ENCODE measurements at places on chromosomes 1 and 21.

DNA sequence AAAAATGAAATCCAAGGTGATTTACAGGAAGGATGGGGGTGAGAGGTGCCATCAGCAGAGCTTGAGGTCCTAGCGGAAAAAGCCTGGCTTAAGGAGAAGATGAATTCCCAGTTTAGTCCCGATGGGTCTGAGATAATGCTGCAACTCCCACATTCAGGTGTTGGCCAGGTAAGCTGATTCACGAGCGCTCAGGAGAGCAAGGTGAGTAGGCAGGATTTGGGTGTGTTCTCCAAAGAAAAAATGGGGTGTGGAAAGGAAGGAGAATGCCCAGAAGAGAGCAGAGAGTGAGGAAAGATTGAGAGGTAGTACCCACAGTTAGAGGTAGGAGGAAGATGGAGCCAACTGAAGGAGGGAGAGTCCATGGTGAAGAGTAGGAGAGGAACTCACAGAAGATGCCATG is 12.5 kb downstream of the RIMS3 start:
- no peak for DNase-seq

- no peak for DNase-seq
Measured at GRCh38 chr21:42622284-42622683, 31.1 kb upstream of the PDE9A start.

GRCh38 chr1:27473755-27474154 is 16.2 kb downstream of the WASF2 start:
- DNase-seq = no peak

DNA sequence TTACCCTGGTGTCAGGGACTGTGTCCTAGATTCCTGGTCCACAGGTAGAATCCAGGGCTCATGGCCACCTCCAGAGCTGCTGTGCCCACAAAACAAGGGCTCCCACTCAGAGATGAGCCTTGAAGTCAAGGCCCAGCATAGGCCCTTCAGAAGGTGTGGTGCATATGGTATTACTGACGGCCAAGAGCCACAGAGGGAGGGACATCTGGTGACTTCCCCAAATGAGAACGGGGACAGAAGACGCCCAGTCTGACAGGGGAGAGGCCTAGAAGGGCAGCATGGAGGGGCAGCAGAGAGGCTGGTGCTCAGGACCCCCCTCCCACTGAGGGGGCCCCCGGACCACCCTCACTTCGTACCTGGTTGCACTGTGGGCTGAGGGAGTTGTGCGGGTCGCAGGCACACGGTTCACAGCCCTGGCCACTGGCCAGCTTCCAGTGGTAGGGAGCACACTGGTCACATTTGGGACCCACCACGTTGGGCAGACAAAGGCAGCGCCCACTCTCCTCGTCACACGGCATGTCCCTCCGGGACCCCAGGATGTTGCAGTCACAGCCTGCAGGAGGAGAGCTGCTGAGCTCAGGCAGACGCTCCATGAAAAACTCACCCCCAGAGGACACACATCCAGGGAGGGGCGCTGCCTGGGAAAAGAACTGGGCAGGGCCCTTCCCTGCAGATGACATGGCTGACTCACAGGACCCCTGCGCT is 25.0 kb downstream of the LAMB3 start:
- no peak for DNase-seq

- DNase-seq = no peak
Measured at GRCh38 chr1:102466487-102466886, 469.8 kb upstream of the OLFM3 start.

DNA sequence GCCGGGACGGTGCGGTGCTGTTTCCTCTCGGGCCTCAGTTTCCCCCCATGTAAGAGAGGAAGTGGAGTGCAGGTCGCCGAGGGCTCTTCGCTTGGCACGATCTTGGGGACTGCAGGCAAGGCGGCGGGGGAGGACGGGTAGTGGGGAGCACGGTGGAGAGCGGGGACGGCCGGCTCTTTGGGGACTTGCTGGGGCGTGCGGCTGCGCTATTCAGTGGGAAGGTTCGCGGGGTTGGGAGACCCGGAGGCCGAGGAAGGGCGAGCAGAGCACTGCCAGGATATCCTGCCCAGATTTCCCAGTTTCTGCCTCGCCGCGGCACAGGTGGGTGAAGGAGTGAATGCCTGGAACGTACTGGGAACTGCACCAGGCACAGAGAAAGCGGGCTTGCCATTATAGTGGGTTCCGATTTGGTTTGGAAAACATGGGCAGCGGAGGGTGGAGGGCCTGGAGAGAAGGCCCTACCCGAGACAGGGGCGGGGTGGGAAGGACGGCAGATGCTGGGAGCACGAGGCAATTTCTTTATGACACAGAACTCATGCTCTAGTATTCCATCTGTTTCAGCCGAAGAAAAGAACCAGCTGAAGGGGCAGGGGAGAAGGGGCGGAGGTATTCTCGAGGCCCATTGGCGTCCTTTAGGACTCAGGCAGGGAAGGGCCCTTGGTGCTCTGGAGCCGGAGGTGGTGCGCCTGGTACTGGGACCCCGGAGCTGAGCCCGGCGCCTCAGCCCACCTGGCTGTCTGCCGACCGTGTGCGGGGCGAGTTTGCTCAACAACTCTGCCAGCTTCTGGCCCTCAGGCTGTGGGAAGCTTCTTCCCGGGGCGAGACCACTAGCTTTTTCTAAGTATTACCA is 960 bp downstream of the PCSK9 start:
- DNase-seq = no peak

DNA sequence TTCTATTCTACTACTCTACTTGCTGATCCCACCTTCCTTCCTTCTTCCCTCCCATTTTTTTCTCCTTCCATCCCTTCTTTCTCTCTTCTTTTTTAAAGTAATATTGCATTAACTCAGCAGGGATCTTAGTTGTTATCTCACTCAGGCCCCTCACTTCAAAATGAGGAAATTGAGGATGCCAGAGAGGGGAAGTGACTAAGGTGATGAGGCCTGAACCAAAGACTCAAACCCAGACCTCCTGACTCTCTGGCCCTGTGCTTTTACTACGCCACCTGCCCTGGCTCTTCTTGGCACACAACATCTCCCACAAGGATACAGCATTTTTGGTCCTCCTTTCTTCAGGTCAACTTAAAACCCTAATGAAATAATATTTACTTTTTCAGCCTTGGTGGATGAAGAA is 151.7 kb upstream of the ZNF648 start:
- no peak for DNase-seq

- DNase-seq = no peak
Measured at GRCh38 chr1:56965191-56965590, 624 bp downstream of the C8B start.

DNA sequence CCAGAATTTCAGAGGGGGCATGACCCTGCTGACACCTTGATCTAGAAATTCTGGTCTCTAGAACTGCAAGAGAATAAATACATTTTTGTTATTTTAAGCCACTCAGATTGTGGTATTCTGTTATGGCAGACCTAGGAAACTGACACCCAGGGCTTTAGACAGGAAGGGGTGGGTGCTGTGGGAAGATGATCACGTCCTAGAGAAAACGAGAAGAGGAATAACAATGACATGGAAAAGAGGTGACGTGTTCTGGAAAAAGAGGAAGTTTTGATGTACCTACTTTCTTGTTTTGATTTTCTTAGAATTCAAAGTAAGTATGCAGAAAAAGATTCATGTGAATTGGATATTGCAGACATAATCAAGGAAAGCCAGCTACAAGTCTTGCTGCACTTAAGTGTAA is 232.9 kb upstream of the RUNX1 start:
- DNase-seq = no peak

- DNase-seq = no peak
Measured at GRCh38 chr1:226788965-226789364, 49.9 kb upstream of the ITPKB start.

- no peak for DNase-seq
Measured at GRCh38 chr1:39721664-39722063, 17.0 kb upstream of the PPIE start.

- no peak for DNase-seq
Measured at GRCh38 chr1:84947536-84948410, 49.1 kb downstream of the MCOLN2 start.

DNA sequence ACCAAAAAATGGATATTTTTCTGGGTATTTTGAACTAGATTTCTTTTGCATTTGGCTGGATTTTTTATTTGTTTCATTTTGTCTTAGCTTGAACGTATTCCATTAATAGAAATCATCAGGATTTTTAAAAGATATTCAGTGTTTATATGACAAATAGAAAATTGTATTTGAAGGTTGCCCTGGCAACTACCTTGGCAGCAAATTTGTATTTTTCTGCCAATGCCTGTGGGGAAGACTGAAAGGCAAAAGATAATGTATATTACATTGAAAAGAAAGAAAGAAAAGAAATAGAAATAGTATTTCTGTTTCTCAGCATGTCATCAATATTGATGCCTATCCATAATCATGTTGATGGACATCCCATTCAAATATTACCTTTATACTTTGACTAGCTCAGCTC is 16.8 kb downstream of the VCAM1 start:
- no peak for DNase-seq

GRCh38 chr1:225629483-225629882 is 23.4 kb downstream of the ENAH start:
- no peak for DNase-seq

DNA sequence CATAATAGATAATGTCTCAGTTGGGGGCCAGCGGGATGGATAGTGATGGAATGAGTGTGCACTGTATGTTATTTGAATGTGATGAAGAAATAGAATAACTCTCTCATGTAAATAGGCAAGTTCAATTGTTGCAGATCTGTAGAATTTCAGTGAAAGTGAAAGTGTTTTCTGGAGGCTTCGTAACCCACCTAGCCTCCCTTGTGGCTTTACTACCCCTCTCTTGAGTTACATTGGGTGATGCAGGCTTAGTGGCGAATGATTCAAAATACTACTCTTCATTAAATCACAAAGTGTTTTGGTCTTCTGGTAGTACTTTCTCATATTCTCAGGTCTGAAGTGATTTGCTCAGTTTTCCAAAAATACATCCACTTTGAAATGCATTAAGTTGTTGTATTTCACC is 411.9 kb downstream of the ZP4 start:
- no peak for DNase-seq

- DNase-seq = peak; percentile 95
Measured at GRCh38 chr1:16181887-16182719, 26.2 kb upstream of the EPHA2 start.

- DNase-seq = no peak
Measured at GRCh38 chr1:66214901-66215300, 319.1 kb upstream of the SGIP1 start.

GRCh38 chr21:18147678-18148077 is 97.0 kb upstream of the CHODL start:
- no peak for DNase-seq

DNA sequence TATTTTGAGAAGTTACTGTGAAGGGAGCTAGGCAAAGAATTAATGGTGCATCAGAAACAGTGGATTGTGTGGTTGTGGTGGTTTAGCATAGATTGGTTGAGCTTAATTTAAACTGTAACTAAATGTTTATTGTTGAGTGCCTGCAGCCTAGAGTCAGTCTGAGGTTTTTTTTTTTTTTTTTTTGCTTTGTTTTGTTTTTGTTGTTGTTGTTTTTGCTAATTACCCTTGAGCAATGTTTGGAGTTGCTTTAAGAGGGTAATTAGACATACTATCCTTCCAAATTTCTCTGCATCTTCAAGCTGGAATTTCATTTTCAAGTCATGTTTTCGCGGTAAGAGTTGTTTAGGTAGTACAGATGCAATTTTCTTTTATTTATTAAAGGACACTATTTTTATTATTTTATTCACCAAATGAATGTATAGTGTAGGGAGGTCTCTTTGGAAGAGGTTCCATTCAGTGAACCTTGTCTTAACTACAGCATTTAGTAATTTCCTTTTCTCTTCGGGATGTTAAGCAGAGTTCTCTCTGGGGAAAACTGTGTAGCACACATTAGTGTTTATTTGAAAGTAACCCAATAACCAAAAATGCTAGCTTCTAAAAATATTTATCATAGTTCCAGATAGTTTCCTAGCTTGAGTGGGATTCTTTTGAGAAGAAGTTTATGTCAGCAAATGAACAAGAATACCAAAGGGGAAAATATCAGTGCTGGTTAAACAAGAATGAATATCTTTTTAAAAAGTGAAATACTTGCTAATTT is 82.3 kb downstream of the CLIC4 start:
- DNase-seq = peak; percentile 40

DNA sequence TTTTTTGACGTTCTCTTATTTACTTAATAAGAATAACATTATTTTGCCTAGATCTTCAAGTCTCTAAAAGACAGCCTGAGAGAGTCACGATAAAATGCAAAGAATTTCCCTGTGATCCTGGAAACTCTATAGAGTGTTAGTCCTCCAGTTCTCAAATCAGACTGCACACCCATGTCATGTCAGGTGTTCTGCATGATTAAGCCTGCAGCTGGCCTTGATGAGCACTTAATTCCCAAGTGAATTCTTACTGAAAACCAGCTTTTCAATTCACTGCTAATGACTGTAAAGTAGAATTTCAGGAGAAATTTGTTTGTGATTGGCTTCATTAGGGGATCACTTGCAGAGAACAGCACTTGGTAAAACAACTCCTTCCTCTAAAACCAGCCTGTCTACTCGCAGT is 41.9 kb downstream of the CHML start:
- no peak for DNase-seq

DNA sequence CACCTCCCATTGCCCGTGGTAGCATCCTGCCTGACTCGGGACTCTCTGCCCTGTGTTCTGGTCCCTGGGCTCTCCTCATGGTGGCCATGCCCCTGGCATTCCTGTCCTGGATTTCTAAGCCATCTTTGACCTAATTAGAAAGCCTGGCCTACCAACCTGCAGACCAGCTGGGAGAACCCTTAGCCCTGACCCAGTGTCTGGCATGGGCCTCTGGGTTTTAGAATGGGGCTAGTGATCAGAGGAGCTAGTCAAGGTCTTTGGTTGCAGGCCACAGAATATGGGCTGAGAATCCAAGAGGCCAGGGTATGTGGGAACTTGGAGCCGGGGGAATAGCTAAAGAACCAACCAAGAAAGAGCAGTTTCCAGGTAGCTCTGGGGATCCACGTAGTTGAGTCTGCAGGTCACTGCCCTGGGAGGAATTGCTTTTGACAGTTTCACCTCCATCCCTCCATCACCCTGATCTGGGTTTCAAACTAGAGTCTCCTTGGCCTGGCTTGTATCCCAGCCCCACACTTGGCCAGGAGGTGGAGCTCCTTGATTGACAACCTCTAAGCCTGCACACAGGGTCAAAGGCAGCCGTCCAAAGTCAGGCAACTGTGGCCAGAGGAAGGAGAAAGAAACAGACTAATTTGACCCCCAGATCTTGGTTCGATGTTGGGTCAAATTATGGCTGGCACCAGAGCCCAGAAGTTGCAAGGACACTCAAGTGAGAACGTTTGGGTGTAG is 54.7 kb upstream of the ABCG1 start:
- DNase-seq = no peak

DNA sequence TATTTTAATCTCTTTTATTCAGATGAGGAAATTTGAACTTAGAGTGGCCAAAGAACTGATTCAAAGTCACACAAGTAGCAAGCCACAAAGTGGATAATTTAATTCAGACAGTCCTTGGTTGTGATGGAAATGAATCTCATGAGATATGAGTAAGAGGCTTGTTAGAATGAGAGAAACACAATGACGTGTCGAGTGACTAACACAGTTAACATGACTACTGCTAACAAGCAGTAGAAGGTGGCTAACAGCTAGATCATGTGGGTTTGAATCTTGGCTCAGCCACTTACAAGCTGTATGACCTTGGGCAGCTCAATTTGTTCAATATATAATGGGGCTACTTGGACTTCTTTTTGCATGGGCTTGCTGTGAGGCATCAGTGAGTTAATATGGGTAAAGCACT is 104.5 kb upstream of the LMO4 start:
- peak; percentile 69 for DNase-seq

GRCh38 chr1:23352096-23352695 is 8.1 kb upstream of the HNRNPR start:
- no peak for DNase-seq
